ENCODE measurements at places on chromosomes 1 and 21.

DNA sequence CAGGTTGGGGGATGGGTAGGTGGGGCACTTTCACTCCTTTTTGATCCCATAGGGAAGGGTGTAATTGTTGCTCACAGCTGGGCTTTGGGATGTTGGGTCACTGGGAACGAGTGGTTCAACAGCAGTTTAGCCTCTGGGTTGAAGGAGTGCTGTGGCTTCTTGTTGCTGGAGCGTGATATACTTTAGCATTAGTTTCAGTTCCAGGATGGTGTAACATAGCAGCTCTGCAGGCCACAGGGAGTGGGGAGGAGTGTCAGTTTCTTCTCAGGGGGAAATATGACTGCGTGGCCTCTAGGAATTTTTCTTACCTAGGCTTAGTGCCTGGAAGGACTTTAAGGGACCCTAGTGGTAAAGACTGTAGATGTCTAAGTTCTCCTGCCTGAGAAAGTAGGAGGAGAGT is 1105.3 kb upstream of the TMPRSS15 start:
- DNase-seq = no peak

DNA sequence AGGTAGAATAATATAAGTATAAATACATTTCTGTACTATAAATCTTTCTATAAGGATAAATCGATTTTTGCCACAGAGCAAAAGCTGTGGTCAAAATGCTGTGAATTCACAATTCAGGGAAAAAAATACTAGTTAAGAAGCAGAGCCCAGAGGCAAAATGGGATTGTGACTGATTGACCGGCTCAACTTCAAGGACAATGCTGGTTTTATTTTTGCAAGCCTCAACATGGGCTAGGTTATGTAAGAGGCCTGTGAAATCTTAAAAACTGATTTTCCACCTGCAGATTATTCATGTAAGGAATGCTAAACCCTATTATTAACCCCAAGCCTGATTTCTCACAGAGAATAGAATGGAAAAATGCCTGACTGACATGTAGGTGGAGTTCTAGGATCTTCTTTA is 155.1 kb downstream of the HHAT start:
- no peak for DNase-seq

GRCh38 chr1:184160236-184160635 is 108.7 kb downstream of the TSEN15 start:
- no peak for DNase-seq

DNA sequence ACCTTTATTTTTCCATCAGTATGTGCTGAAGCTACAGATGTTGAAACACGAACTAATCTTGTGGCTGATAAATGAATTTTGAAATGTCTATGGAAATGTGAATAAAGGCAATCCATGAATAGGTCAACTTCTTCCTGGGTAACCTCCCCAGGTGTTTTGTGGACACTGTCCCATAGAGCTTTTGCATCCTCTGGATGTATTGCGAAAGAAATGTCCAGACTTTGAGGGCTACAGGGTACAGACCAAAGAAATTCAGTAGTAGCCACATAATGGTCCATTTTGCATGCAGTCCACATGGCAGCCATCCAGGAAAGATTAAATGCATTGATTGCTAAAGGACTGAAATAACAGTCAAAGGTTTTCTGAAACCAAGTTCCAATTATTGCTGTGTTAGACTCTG is 21.5 kb upstream of the DARS2 start:
- DNase-seq = no peak

DNA sequence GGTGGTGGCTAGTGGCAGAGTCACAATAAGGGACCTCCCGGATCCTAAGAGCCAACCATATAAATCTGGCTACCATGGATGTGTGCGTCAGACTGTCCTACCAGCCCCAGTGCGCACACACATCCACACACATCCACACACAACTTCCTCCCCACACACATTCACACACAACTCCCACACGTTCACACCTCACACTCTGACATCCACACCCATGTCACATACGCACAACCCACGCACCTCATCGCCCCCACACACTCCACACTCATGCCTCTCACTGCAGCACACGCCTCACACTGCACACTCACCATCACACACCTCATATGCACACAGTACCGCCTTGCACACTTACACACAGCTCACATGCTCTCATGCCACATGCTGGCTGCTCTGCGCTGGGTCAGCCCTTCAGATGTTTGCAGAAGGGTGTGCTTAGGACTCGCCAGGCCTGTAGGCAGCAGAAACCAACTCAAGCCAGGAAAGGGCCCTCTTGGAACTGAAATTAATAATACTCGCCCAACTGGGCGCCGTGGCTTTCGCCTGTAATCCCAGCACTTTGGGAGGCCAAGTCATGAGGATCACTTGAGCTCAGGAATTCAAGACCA is 3.0 kb downstream of the LDLRAD2 start:
- no peak for DNase-seq

GRCh38 chr1:189929501-189930099 is 548.1 kb downstream of the BRINP3 start:
- DNase-seq = no peak

- DNase-seq = no peak
Measured at GRCh38 chr21:41776778-41777177, 9.9 kb upstream of the RIPK4 start.

GRCh38 chr21:41779659-41780058 is 12.8 kb upstream of the RIPK4 start:
- no peak for DNase-seq

DNA sequence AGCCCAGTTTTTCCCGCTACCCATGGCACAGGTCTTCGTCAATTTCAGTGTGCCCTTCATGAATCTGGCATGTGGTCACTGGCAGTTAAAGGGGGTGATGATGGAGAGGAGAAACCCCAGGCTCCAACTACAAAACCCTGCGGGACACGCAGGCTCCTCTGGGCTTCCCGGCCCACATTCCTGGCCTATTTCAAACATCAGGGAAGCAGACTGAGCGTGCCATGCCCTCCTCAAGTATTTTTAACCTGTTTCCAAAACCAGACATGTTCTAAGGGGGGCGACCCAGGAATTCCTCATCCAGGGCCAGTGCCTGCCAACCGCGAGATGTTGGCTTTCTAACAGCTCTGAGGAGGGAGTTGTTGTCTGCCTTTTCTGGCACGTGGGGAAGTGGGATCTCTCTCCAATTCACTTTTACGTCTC is 85.1 kb downstream of the CAPZB start:
- no peak for DNase-seq

DNA sequence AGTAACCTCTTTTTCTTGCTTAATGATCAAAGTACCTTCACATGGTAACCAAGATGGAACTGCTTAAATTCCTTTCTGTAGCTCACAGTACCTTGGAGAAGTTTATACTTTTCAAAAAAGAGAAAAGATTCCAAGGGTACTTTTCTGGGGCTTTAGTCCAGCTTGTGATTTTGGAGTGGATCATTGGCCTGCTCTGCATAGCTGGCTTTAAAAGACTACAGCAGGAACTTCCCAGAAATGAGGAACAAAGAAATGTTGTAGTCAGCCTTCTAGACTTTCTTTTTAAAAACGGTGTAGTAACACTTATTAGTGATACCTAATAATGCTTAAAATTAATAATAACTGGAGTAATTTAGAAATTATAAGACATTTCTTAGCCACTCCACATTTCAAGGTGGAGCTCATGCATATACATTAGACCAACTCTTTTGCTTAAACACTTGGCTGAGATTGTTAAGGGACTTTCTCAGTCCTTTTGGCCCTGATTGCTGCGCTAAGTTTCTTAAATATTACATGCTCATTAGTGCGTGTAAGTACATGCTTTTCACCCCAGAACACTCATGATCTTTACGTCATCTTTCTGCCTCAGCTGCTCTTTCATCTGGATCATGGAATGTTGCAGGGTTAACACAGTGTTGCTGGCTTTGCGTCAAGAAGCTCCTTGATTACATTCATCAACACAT is 57.3 kb downstream of the SDCCAG8 start:
- DNase-seq = no peak

DNA sequence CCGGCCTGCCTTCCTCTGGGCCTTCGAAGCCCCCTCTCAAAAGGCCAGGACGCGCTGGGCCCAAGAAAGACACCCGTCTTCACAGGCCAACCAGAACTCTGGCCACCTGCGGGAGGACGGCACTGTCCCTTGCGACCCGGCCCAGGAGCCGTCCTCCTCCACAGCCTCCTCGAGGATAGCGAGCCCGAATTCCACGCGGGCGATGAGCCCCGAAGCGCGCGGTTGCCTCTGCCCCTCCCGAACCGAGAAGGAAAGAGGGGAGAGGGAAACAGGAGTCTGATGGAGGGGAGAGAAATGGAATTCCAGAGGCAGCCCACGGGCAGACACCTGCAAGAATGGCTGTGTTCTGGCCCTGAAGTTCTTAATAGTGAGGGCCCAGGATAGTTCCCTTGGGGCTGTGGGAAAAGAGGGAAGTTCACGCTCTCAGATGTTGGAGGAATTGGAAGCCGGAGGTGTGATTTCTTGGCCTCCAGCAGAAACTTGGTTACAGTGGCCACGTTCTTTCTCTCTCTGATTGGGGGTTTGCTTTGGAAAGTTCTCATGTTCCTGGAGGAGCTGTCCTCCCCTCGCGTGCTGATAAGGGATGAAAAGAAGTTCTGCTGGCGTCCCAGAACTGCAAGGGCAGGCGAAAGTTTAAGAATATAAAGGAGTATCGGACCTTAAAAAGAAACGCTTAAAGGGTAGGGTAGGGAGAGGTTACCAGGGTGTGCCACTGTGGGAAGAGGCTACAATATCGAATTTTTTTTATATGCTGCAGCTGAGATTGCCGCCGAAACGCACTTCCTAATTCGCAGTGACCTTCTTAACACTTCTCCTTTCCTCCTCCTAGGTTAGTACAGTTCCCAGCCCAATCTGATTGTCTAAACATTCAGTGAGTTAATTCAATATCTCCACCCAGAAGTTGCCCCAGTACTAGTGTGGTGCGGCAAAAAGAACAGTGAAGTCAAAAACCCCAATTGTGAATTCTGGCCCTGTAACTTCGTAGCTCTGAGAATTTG is 5.8 kb upstream of the SLC44A5 start:
- DNase-seq = no peak

- DNase-seq = no peak
Measured at GRCh38 chr21:35360870-35361570, 311.9 kb upstream of the RUNX1 start.

DNA sequence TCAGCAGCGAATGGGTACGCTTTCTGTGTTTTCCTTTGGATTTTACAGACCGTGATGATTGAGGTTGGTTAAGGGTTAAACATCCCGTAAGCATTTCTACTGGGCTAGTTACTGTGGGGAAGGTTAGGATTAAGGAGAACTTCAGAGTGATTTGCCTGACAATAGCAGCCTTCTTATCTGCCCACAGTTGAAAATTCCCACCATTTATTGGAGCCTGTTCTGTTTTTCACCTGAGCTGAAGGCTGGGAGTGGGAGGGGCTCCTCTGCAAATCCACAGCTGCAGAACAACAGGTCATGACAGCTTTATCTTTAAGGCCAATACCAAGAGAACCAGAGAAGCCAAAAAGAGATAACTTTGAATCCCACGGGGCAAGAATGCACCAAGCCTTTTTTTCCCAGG is 168.6 kb downstream of the KAZN start:
- DNase-seq = no peak

GRCh38 chr1:43900386-43900785 is 33.2 kb upstream of the ARTN start:
- no peak for DNase-seq

DNA sequence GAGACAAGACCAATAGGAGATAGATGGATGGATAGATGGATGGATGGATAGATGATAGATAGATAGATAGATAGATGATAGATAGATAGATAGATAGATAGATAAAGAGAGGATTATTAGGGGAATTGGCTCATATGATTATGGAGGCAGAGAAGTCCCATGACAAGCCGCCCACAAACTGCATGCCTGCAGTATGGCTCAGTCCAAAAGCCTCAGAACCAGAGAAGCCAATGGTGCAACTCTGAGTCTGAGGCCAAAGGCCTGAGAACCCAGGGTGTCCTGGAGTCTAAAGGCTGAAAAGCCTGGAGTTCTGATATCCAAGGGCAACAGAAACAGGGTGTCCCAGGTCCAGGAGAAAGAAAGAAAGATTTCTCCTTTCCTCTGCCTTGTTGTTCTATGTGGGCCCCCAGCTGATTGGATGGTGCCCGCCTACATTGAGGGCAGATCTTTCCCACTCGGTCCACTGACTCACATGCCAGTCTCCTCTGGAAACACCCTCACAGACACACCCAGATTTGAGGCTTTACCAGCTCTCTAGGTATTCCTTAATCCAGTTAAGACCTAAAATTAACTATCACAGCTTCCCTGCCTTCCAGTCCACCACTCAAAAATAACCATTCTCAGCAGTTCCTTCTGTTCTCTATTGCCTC is 39.6 kb upstream of the IRF2BP2 start:
- no peak for DNase-seq

GRCh38 chr1:162232034-162232711 is 144.5 kb downstream of the SPATA46 start:
- DNase-seq = no peak

DNA sequence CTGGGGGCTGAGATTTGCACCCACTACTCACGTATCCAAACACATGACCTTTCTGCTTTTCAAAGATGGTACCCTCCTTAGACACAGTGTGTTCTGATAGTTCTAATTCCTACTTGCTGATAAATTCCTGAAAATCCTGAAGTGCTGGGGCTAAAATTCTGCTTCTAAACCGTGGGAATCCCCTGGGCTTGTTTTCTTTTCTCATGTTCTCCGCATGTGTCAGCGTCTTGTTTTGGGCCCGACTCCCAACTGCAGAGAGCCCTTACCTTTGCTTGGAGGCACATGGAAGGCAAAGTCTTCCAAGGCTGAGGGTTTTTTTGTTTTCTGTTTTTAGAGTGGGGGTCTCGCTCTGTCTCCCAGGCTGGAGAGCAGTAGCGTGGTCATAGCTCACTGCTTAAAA is 27.2 kb downstream of the PSMG1 start:
- no peak for DNase-seq

DNA sequence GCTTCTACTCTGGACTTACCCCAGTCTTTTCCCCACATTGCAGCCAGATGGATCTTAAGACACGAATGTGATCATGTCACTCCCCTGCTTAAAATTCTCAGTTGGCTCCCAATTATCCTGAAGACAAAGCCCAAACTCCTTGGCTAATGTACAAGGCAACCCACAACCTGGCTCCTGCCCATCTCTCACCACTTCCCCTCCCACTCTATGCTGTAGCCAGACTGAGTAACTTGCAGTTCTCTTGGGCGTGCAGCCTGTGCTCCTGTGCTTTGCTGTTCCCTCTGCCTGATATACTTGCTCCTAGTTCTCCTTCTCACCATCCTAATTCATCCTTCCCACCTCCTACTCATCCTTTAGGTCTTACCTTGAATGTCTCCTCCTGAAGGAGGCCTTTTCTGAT is 56.2 kb downstream of the LGR6 start:
- no peak for DNase-seq

GRCh38 chr1:81654147-81654546 is 146.6 kb upstream of the ADGRL2 start:
- DNase-seq = no peak

Data from activated naive CD4-positive, alpha-beta T cell (primary cell).